Hematopoietic multipotent progenitor cell treated with erythropoietin and hydrocortisone succinate and interleukin-3 and kit ligand, for 17 days (in vitro differentiated cells): ENCODE measurements at places on chromosomes 16 and 17.

DNA sequence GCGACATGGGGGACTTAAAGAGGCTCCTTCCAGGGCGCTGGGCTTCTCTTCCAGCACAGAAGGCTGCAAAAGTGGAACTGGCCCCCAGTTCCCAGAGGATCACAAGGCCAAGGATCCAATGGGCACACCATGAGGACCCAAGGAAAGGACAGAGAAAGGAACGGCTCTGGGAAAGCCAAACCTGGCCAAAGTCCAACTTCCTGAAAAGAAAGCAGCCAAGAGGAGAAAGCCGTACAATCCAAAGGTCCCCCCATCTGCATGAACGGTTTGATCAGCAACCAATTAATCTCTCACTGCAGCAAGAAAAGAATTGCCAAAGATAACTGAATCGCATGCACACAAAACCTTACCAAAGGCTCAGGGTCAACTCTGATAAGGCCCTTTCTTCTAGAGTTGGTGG, 19.8 kb upstream of the ICAM2 start:
- no peak for DNase-seq

DNA sequence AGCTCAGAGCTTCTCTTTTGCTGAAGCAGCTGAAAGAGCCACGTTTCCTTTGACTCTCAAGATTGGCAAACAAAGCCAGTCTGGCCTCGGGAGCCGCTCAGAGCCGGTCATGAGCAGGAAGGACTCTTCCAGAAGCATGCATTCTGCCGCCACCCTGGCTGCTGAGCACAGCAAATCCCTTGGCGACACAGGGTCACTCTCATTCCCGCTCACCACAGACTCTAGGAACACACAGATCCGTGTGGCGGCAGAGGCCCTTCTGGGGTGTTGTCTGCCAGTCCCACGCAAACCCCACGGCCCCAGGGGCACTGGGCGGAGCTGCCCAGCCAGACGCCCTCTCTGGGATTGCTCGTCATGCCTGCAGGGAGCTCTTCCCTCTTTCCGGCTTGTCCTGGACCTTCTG, 157.0 kb downstream of the C16orf95 start:
- no peak for DNase-seq

- DNase-seq = no peak
Observed at GRCh38 chr17:40060887-40061608, 1.7 kb upstream of the THRA start.

GRCh38 chr16:8044796-8045195, 545.5 kb downstream of the TMEM114 start:
- no peak for DNase-seq

DNA sequence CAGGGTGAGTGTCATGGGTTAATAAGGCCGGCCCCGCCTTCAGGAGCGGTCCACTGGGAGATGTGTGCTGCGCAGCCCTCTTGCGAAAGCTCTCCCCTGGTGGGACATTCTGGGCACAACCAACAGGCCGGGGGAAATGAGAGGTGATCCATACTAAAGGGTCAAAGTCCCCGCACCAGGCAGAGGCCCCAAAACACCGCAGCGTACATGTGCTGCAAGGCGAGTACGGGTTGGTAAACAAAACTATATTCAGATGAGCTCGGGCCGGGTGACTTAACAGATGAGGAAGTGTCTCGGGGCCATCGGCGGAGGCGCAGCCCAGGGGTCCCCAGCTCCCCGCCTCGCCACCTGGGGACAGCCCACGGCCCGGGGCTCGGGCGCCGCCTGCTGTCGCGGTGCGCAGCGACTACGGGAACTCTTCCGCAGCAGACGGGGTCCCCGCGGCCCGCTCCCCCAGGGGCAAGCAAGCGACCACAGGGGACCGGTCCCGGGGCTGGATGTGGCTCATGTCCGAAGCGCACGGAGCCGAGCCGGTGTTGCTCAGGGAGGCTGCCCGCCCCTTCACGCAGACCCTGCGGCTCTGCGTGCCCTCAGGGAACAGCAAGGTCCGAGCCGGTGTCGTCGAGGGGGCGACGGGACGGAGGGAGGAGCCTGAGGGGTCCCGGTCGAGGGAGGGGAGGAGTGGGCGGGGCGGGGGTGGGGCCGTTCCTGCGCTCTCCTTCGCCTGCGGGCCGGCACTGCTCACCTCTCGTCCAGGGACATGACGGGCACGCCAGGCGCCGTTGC, at the start of gene RAB37:
RAB37 (plus strand) TSS at position 744 of the 786 bp plus-strand sequence; CDS start at position 761, 17 bp downstream.
- no peak for DNase-seq

GRCh38 chr17:41682631-41683030, 6.1 kb upstream of the EIF1 start:
- DNase-seq = no peak

DNA sequence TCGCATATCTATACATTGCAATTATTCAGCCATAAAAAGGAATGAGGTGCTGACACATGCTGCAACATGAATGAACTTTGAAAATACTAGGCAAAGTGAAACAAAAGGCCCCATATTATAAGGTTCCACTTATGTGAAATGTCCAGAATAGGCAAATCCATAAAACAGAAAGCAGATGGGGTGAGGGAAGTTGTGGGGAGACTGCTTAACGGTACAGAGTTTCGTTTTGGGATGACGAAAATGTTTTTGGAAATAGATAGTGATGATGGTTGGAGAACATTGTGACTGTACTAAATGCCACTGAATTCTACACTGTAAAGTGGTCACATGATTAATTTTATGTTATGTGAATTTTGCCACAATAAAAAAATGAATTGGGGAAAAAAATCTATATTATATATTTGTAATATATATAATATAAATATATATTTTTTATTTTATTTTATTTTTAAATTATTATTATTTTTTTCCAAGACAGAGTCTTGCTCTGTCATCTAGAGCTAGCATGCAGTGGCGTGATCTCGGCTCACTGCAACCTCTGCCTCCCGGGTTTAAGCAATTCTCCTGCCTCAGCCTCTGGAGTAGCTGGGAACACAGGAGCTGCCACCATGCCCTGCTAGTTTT, 4.2 kb upstream of the GNA13 start:
- no peak for DNase-seq

DNA sequence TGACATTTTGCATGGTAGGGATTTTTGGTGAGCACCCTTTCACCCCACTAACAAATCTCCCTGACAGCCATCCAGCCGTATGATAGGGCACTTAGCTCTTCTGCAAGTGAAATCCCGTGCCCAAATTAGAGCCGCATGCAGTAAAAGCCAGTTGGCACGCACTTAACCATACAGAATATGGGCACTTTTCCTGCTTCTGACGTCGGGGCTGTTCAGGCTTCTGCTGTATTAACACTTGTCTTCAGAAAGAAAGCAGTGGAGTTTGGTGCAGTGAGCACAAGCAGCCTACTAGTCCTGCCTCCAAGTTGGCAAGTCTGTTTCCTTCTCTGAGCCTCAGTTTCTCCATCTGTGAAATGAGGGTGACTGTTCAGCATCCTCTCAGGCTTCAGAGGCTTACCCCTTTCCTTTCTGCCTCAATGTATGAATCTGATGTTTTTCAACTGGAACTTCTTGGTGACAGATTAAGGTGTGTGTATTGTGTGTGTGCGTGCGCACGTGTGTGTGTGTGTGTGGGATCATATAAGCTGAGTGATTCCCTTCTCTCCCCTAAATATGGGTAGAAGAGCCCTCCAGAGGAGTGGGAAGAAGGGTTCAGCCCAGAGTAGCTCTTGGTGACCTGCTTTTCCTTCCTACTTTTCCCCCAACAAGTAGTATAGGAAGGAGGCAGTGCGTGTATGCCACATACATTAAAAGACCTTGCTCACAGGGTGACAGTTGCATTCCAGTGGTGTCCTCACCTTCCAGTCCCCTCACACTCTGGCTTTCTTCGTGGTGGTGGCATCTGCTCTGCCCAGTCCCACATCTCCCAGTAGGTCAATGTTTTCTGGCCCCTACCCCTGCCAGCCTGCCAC, 19.0 kb downstream of the IGF2BP1 start:
- no peak for DNase-seq

- no peak for DNase-seq
Observed at GRCh38 chr17:8210761-8211458, 535 bp upstream of the AURKB start.

DNA sequence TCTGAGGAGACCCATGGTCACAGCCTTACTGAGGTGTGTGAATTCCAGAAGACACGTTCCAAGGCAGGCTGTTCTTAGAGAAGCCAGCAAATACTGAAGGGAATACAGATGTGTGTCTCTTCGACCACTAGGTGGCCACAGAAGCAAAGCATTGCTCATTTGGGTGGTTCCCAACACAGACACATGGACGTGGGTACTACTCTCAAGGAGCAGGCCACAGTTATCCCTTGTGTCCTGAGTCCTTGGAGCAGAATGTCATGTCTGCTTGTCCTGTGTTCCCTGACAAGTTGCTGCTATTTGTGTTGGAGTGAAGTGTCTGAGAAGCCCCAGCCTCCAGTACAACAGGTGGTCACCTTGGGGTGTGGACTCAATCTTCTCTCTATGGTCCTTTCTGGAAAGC, 30.3 kb downstream of the HMOX2 start:
- DNase-seq = peak; percentile 83

DNA sequence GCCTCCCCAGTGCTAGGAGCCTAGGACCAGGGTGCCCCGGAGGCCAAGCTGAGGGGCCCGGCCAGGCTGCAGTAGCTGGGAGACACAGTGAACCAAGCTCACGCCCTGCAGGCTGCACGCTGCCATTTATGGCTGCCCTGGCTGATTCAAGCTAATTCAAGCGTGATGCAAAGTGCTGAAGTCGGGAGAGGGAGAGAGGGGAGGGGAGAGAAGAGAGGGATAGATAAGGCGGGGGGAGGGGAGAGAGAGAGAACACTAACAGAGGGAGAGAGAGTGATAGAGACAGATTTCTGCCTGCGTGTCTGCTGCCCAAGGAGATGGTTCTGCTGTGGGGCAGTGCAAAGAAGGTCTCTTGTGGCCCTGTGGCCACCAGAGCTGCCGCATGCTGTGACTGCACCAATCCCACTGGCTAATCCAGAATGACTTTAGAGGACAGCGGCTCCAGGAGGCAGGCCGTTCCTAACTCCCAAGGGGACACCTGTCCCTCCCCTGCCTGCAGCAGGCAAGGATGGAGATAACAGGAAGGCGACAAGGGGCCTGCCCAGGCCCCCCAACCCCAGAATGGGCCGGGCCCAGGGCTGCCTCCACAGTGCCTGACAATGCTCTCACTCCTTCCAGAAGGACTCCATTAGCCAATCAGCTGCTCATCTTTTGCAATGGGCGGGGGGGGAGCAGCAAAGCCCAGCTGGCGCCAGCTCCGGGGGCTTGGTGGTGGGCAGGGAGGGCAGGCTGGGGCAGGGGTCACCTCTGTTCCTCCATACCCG, 12.9 kb downstream of the MXRA7 start:
- no peak for DNase-seq

DNA sequence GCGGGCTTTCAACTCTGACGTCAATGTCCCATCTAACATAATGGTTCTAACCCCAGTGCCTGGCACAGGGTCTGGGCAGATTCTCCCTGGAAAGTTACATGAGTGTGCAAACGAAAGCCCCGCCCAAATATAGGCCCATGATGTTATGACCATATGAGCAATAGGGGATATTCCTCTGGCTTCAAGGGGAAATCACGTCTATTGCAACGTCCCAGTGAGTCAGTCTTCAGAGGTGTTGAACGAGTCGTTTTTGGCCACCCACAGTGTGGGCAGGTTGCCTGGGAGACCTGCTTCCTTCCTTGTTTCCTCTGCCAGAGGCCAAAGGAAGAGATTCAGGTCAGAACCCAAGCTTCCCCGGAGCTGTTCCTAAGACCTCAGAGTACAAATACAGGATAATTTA, 30.3 kb downstream of the PIK3R5 start:
- no peak for DNase-seq

- no peak for DNase-seq
Observed at GRCh38 chr17:61477204-61477834, 25.1 kb downstream of the TBX4 start.

GRCh38 chr16:69838489-69838888, 76.4 kb downstream of the WWP2 start:
- no peak for DNase-seq

- DNase-seq = peak; percentile 53
Observed at GRCh38 chr17:58330997-58331814, 2.6 kb upstream of the TSPOAP1 start.

GRCh38 chr16:30585022-30585399, 486 bp downstream of the ZNF785 start:
- no peak for DNase-seq

GRCh38 chr17:36623281-36623680, 21.9 kb downstream of the MRM1 start:
- no peak for DNase-seq

DNA sequence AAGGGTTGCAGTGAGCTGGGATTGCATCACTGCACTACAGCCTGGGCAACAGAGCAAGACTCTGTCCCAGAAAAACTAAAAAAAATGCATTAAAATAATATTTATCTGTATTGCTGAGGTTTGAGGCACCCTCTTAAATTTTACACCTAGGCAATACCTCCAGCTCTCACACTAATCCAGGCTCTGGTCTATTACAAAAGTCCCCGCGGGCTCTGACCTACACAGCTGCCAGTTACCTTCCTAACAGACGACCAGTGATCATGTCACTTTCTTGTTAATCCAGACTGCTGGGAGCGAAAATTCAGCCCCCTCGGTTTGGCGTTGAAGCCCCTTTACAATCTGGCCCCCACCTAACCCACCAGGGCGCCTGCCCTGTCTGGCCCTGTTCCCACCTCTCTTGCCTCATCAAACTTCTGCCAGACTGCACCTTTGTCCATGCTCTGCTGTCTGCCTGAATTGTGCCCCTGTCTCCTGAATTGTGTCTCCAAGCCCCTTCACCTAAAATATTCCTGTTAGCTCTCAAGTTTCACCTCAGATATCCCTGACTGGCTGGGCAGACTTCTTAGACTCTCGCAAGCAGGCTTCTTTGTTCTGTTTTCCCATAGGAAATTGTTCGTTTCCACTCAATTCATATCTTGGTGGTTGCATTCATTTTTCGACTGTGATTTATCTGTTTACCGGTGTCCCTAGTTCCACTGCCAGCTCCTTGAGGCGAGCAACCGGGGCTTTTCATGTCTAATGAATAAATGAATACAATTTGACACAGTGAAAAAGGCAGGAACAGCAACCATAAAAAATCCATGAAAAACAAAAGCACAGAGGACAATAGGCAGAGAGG, 65.9 kb downstream of the PITPNC1 start:
- DNase-seq = no peak

- DNase-seq = no peak
Observed at GRCh38 chr16:83138512-83138911, 511.7 kb downstream of the CDH13 start.

DNA sequence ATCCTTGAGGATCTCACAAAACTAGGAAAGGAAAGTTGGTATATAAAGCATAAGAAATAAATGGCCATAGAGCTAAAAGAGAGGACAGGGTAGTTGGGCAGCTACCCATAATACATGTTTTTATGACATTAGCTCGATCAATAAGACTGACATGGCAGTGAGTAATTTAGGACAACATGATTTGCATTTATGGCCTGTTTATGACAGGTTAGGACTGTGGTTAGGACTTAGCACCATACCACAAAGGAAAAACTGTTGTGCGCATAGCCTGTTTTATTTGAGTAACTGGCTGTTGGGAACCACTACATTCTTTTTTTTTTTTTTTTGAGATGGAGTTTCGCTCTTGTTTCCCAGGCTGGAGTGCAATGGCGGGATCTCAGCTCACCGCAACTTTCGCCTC, 18.0 kb upstream of the TRIM37 start:
- DNase-seq = no peak

- no peak for DNase-seq
Observed at GRCh38 chr17:47266782-47267181, 13.2 kb downstream of the ITGB3 start.

- DNase-seq = peak; percentile 77
Observed at GRCh38 chr16:58511933-58512815, 3.1 kb upstream of the SETD6 start.
